Skin of body (tissue), 3 donors: ENCODE measurements at places on chromosomes 12 and 14.

GRCh38 chr12:46387670-46388069 is 15.1 kb upstream of the SLC38A2 start:
- no peak for DNase-seq

- no peak for DNase-seq
These were observed 5.4 kb downstream of the SOS2 start for GRCh38 chr14:50225974-50226297.

- no peak for DNase-seq
These were observed 46.6 kb downstream of the KIF26A start for GRCh38 chr14:104184911-104185499.

DNA sequence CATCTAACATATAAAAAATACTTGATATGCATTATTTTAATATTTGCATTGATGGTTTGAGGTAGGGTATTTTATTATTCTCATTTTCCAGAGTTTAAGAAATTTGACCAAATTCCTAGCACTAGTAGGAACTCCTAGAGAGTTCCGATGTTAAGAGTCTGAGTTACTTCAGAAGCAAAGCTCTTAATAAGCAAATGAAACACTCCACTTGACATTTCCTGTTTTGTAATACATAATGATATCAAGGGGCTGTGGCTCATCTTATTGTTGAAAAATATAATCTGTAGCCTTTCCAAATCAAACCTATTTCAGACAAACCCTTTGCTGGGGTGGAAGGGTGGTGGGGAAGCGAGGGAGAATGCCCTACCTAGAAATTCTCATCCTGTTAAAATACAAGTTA is 355.5 kb downstream of the DIO2 start:
- DNase-seq: no peak

DNA sequence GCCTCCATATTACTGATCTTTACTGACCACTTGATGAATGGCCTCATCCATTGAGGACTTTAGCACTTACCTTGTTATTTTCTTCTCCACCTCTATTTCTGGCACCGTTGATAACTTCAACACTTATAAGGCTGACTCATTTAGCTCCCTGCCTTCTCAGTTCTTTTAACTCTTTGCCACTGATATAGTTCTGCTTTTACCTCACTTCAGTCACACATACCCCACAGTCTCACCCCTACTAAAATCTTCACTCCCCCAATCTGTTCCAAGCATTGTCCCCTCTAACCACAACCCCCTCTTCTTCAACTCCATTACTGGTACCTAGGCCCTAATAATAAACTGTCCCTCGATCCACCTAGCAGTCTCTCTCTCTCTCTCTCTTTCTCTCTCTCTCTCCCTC is 141.0 kb downstream of the PAH start:
- DNase-seq: no peak

- DNase-seq: no peak
These were observed 124.1 kb upstream of the LGR5 start for GRCh38 chr12:71315328-71315985.

- no peak for DNase-seq
These were observed 54.9 kb downstream of the SPATS2 start for GRCh38 chr12:49422114-49422513.

- no peak for DNase-seq
These were observed 19.7 kb upstream of the TDRD9 start for GRCh38 chr14:103908580-103908979.

DNA sequence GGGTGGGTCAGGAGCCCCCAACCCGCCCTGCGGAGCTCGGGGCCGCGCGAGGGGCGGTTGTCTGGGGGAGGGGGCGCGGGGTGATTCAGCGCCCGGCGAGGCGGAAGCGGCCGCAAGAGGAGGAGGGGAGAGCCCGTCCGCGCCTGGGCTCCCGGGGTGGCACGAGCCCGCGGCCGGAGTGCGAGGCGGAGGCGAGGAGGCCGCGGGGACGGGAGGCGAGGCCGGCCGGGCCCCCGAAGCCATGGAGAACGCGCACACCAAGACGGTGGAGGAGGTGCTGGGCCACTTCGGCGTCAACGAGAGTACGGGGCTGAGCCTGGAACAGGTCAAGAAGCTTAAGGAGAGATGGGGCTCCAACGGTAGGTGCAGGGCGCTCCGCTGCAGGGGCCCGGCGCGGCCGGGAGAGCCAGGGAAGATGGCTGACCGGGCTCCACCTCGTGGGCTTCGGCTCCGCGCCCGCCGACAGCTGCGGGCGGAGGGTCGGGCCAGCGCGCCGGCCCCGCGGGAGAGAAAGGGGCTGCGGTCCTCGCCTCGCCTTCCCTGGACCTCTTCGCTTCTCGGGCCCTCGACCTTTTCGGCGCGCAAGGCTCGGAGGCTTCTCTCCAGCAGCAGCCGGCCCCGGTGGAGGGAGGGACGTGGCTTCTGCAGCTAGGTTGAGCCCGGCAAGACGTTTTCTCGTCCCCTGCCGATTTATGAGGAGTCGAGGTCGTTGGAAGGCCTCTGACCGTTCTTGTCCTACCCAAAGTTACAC is 677 bp downstream of the ATP2A2 start:
- DNase-seq: peak; percentile 30
